HS-5 (cell line): ENCODE measurements at places on chromosomes 4 and X.

DNA sequence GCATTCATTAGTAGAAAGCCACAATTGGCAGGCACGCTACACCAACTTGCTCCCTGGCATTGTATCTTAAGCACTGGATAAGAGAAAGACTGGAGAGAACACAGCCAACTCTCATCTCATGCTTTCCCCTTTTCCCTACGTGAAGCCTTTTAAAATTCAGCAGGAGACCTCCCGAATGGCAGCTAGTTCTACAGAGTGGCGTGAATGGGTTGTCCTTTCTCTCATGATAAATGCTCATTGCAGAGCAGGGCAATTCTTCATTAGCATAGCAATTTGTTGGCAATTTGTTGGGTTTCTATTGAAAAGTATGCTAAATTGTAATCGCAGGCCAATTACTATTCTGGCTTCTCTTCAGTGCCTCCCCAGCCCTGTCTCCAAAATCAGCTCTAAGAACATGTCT is 48.0 kb downstream of the SEPTIN11 start:
- no peak for DNase-seq

- DNase-seq = peak; percentile 43
Measured at GRCh38 chr4:158209825-158210807, at the start of gene TMEM144. TSS of gene TMEM144 (plus strand) at chr4:158210486. CDS start at chr4:158212668, 2,182 bp downstream.

DNA sequence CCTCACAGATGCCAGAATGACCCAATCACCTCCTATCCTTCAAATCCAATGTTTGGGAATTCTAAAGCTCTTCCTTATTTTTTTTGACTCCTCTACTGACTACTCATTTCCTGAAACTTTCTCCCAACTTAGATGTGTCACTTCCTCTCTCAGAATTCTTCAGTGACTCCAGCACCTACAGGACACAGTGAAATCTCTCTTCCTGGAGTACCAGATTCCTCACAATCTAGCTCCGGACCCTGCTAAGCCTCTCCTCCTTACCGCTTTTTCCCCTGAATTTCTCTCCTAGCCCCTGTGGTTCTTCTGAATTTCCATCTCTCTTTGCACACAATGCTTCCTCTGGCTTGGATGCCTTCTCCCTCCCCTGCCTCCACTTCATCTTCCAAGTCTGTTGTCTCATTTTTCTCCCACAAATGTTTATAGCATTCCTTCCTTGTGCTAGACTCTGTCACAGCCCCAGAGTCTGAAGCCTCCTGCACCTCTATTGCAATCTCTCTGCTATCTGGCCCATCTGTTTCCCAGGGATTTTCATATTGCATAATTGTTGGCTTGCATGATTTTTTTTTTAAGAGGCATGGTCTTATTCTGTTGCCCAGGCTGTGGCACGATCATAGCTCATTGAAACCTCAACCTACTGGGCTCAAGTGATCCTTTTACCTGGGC is 80.1 kb downstream of the ANAPC4 start:
- peak; percentile 49 for DNase-seq

DNA sequence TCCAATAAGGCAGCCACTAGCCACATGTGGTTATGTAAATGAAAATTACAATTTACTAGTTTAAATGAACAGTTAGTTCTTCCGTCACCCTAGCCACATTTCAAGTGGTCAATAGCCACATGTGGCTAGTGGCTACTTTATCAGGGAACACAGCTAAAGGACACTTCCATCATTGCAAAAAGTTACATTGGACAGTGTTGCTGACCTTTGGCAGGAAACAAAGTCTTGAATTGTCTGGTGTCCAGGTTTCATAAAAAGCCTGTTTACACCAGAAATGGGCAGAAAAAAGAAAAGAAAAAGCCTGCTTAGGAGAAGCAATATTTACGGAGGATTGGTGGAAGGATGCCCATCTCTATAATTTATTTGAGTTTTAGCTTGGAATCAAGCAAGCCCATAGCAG is 38.6 kb downstream of the RWDD4 start:
- DNase-seq = no peak

- DNase-seq = no peak
Measured at GRCh38 chr4:177952723-177953122, 510.5 kb upstream of the AGA start.

DNA sequence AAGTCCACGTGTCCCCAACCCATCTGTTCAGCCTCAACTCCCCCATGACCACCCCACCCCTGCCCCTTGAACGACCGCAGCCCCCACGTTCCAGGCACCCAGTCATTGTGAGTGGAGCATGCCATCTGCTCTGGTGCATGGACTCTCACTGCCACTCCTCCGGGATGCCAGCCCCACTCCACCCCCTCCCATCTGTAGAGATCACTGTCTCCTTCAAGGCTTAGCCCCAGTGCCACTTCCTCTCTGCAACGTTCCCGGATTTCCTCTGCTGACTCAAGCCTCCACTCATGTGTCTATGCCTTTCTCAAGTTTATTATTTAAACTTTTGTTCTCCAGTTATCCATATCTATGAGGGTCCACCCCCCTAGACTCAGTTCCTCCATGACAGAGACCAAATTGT is 54.0 kb downstream of the MAML3 start:
- DNase-seq = no peak

DNA sequence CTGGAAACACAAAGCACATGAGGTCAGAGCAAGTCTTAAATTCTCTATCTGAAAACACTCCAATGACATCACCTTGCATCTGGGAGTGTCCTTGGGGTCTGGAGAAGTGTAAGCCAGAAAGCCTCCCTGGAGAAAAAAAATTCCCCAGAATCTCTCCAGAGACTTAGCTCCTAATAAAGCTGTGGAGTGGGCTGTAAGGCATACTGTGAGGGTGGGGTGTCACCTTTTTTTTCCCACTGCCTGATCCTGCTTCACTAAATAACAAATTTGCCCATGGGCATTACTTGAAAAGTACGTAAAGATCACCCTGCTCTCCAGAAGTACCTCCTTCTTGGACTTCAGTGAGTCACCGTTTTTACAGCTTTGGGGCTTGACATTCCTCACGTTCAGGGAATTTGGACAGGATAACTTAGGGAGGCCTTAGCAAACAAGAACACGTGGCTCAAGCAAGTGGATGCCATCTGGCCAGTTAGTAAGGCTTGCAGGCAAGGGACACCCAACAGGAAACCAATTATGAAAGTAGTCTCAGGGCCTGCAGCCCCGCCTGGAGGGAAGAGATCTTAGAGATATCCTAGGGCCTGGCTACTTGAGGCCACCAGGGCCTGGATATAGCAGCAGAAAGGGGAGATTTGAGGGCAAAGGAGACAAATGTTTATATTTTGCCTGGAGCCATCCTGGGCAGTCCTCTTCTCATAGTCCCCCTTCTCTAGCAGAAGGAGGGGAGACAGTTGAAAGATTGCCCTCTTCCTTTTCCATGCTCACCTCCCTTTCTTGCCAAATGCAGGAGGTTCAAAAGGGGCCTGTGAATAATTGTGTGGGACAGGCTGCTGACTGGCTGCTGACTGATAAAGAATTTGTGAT is 60.1 kb upstream of the PLAC1 start:
- peak; percentile 92 for DNase-seq
